ENCODE measurements at places on chromosomes 13 and 19. TPM values are rescaled to one million over a fixed set of nuclear protein-coding genes. Genes with fewer than 3 reads are reported as not detected.

- no peak for DNase-seq
- no peak overlapping the region for H3K27ac ChIP-seq
- no peak overlapping the region for H3K4me3 ChIP-seq
Measured at GRCh38 chr13:50419331-50419865, 404.2 kb downstream of the KCNRG start.

The ZNF20 gene
- total RNA-seq: 12.1 TPM

The CCDC169 gene
- total RNA-seq: 5.8 TPM

The SIN3B gene
- total RNA-seq: 94.2 TPM

The SYNGR4 gene
- total RNA-seq: not detected

The CYP2A7 gene
- not detected for total RNA-seq

GRCh38 chr13:83531022-83531421 is 351.3 kb downstream of the SLITRK1 start:
- no peak overlapping the region for H3K27ac ChIP-seq
- no peak for DNase-seq
- no peaks in the 10 kb centered on the region for H3K27me3 ChIP-seq
- H3K36me3 ChIP-seq: no peaks in the 10 kb centered on the region
- H3K4me1 ChIP-seq: no peaks in the 10 kb centered on the region

GRCh38 chr13:112392719-112393118 is 16.6 kb downstream of the SPACA7 start:
- no peaks in the 10 kb centered on the region for H3K4me1 ChIP-seq
- H3K36me3 ChIP-seq: no peaks in the 10 kb centered on the region
- H3K27me3 ChIP-seq: peaks cover 12% of the 10 kb centered on the region
- H3K4me3 ChIP-seq: no peak overlapping the region
- no peak for DNase-seq
- H3K27ac ChIP-seq: no peak overlapping the region

The PPP5C gene
- total RNA-seq: 97.8 TPM

- peaks cover 20% of the 10 kb centered on the region for H3K36me3 ChIP-seq
- no peak overlapping the region for H3K27ac ChIP-seq
- no peaks in the 10 kb centered on the region for H3K4me1 ChIP-seq
- no peak overlapping the region for H3K4me3 ChIP-seq
- DNase-seq: no peak
Measured at GRCh38 chr13:95874286-95874685, 178.9 kb downstream of the UGGT2 start.

DNA sequence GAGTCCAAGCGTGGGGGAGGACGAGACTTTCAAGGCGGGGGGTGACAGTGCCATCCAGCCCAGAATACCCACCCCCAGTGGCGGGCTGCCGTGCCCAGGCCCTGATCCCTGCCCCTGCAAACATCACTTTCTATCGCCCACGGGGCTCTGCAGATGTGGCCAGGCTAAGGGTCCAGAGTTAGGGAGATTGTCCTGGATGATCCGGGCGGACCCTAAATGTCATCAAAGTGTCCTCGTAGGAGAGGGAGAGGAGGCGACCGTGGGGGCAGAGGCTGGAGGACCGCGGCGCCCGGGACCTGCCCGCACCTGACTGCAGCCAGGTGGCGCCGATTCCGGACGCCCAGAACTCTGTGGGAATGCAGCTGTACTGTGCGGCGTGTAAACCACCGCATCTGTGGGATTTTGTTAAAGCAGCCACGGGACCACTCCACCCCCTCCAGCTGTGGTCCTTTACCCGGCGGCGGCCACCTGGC is 32.4 kb downstream of the GJA3 start:
- H3K4me3 ChIP-seq: peak overlapping the region; percentile 70
- H3K27ac ChIP-seq: peak overlapping the region; percentile 74
- H3K36me3 ChIP-seq: no peaks in the 10 kb centered on the region
- peaks cover 1% of the 10 kb centered on the region for H3K4me1 ChIP-seq
- DNase-seq: peak; percentile 21

The TEX29 gene
- 0.44 TPM for total RNA-seq

- H3K27me3 ChIP-seq: no peaks in the 10 kb centered on the region
- H3K27ac ChIP-seq: no peak overlapping the region
Measured at GRCh38 chr13:62292714-62293480, 877.2 kb upstream of the PCDH20 start.

GRCh38 chr13:72727417-72728289 is at the start of the genes BORA and MZT1:
BORA (plus strand) TSS chr13:72727923; CDS start chr13:72728941, 1,018 bp downstream.
MZT1 (minus strand) TSS chr13:72727629; CDS start chr13:72727602, 27 bp downstream.
- peaks cover 13% of the 10 kb centered on the region for H3K4me1 ChIP-seq
- no peaks in the 10 kb centered on the region for H3K27me3 ChIP-seq

DNA sequence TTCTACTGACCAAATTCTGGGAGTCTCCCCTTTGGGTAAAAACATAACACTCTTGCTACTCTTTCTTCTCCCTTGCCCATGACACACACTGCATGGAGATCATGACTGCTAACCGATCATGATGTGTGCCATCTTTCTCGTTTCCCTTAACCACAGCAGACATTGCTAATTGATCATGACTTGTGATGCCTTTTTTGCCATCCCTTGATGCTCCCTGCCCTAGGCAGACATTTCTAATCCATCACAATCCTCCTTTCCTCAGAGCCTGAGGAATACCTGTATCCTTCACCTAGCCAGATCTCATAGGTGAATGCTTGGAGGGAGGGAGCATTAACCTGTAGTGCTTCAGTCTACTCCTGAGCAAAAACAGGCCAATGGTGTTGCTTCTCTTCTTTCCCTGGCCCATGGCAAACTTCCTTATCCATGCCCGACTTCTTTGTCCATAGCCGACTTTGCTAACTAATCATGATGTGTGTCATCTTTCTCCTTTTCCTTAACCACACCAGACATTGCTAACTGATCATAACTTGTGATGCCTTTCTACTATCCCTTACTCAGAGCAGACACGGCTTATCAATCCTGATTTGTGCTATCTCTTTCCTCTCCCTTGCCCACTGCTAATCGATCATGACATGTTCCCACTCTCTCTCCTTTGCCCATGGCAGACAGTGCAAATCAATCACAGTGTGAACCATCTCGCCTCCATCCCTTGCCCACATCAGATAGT is 17.7 kb downstream of the NUMBL start:
- DNase-seq: no peak
- H3K27ac ChIP-seq: no peak overlapping the region
- H3K27me3 ChIP-seq: no peaks in the 10 kb centered on the region
- H3K4me3 ChIP-seq: no peak overlapping the region

DNA sequence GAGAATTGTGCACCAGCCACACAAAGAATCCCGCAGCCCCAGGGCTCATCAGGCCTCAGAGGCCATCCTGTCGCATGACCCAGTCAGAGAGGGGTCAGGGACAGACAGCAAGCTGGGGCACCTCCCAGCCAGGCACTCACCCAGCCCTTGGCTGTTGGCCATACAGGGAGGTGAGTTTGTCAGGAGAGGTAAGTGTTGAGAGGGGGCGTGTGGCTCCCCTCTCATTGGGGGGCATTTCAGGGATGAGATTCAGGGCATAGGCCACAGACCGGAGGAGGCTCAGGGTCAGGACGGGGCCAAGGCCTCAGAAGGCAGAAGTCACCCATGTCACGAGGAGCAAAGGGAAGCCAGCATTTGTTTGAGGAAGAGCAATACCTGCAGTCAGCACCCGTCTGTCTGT is 37.1 kb downstream of the MYO9B start:
- H3K36me3 ChIP-seq: peaks cover 4% of the 10 kb centered on the region
- no peaks in the 10 kb centered on the region for H3K4me1 ChIP-seq
- H3K27ac ChIP-seq: no peak overlapping the region
- H3K4me3 ChIP-seq: no peak overlapping the region
- no peak for DNase-seq

- H3K36me3 ChIP-seq: no peaks in the 10 kb centered on the region
- no peak overlapping the region for H3K27ac ChIP-seq
- H3K27me3 ChIP-seq: peaks cover 67% of the 10 kb centered on the region
- peaks cover 5% of the 10 kb centered on the region for H3K4me1 ChIP-seq
- H3K4me3 ChIP-seq: no peak overlapping the region
- DNase-seq: no peak
Measured at GRCh38 chr13:99998261-99998660, 16.7 kb downstream of the ZIC2 start.

- H3K36me3 ChIP-seq: no peaks in the 10 kb centered on the region
- no peaks in the 10 kb centered on the region for H3K27me3 ChIP-seq
Measured at GRCh38 chr19:11856596-11857250, 8.2 kb downstream of the ZNF439 start.

- no peaks in the 10 kb centered on the region for H3K27me3 ChIP-seq
- no peaks in the 10 kb centered on the region for H3K4me1 ChIP-seq
- DNase-seq: no peak
- H3K27ac ChIP-seq: no peak overlapping the region
- no peaks in the 10 kb centered on the region for H3K36me3 ChIP-seq
Measured at GRCh38 chr13:67353941-67354340, 123.8 kb upstream of the PCDH9 start.

DNA sequence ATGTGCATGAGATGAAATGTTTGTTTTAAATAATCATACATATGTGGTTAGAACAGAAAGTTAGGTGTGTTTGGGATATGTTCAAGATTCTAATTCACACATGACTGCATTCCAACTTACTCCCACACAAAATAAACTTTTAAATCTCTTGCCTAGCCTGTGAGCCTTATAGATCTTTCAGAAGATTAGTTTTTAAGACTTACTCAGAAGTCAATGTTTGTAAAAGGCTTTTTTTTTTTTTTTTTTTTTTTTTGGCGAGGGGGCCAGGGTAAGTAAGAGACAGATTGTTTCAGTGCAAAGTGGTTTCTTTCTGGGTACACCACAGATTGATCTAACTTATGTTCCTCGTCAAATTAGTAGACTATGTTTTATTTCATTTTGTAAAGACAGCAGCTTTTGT is 39.1 kb downstream of the GPR180 start:
- no peak overlapping the region for H3K4me3 ChIP-seq
- no peak for DNase-seq
- peaks cover 2% of the 10 kb centered on the region for H3K36me3 ChIP-seq
- H3K27ac ChIP-seq: no peak overlapping the region

The RFC3 gene
- 21.1 TPM for total RNA-seq
